ENCODE measurements at places on chromosomes 13 and 19.

DNA sequence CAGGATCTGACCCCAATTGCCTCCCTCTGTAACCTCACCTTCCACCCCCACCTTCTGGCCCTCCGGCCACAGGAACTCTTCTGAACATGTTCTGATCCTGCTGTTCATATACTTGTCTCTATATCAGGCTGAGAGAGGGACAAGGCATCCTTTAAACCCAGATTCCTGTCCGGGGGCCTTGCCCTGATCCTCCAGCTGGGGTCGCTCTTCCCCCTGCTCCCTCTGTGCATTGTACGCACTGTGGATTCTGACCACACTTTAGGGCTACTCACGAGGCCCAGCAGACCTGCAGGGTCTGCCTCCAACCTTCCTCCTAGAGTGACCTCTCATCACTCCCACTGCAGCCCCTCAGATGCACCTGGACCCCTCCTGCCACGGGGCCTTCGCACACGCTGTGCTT lies 269.3 kb downstream of the UQCRFS1 start:
- DNase-seq, result no peak
- no peak overlapping the region for H3K4me3 ChIP-seq
- peaks cover 2% of the 10 kb centered on the region for H3K4me1 ChIP-seq
- peaks cover 11% of the 10 kb centered on the region for H3K27me3 ChIP-seq
- no peak overlapping the region for H3K27ac ChIP-seq
- peaks cover 9% of the 10 kb centered on the region for H3K36me3 ChIP-seq

DNA sequence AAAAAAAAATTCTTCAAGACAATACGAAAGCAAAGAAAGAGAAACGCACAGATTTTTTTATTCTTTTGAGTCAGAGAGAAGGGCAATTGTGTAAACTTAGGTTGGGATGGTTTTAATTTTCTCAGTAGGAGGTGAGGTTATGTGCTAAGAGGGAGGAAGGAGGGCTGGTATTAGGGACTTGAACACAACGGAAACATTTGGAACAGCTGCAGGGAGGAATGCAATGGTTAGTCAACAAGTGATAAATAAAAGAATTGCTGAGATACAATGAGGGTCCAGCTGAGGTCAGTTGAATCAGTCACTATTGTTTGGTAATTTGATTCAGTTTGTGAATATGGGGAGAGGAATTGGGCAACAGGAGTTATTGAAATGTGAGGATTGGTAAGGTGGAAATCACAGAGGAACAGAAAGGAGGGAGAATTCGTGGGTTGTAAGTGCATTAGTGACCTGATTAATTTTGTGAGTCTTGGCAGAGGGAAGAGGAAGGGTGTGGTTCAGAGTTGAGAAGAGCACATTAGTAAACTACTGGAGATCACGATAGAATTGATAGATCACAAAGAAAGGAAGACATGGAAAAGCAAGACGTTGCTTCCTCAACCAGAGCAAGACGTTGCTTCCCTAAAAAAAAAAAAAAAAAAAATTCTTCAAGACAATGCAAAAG lies 499.5 kb upstream of the SPRY2 start:
- H3K27me3 ChIP-seq, result no peaks in the 10 kb centered on the region
- DNase-seq, result no peak
- H3K4me1 ChIP-seq, result no peaks in the 10 kb centered on the region
- peaks cover 4% of the 10 kb centered on the region for H3K36me3 ChIP-seq

- H3K4me3 ChIP-seq, result peak overlapping the region; percentile 30
- H3K27me3 ChIP-seq, result peaks cover 4% of the 10 kb centered on the region
- DNase-seq, result no peak
- peaks cover 16% of the 10 kb centered on the region for H3K36me3 ChIP-seq
- H3K27ac ChIP-seq, result no peak overlapping the region
- H3K4me1 ChIP-seq, result no peaks in the 10 kb centered on the region
Observed at GRCh38 chr19:40671404-40671803, 19.0 kb downstream of the NUMBL start.

- H3K36me3 ChIP-seq, result no peaks in the 10 kb centered on the region
- no peaks in the 10 kb centered on the region for H3K27me3 ChIP-seq
- no peak for DNase-seq
- H3K4me3 ChIP-seq, result no peak overlapping the region
- H3K4me1 ChIP-seq, result no peaks in the 10 kb centered on the region
Observed at GRCh38 chr13:25335856-25336255, 34.4 kb downstream of the NUP58 start.

GRCh38 chr13:94233837-94234236 lies 245.6 kb downstream of the DCT start:
- no peak overlapping the region for H3K4me3 ChIP-seq
- no peak for DNase-seq
- no peaks in the 10 kb centered on the region for H3K36me3 ChIP-seq
- H3K27me3 ChIP-seq, result no peaks in the 10 kb centered on the region
- H3K27ac ChIP-seq, result no peak overlapping the region

GRCh38 chr13:59890054-59890453 lies 273.7 kb downstream of the DIAPH3 start:
- DNase-seq, result peak; percentile 24
- H3K4me1 ChIP-seq, result peaks cover 8% of the 10 kb centered on the region
- no peaks in the 10 kb centered on the region for H3K27me3 ChIP-seq
- H3K36me3 ChIP-seq, result no peaks in the 10 kb centered on the region

DNA sequence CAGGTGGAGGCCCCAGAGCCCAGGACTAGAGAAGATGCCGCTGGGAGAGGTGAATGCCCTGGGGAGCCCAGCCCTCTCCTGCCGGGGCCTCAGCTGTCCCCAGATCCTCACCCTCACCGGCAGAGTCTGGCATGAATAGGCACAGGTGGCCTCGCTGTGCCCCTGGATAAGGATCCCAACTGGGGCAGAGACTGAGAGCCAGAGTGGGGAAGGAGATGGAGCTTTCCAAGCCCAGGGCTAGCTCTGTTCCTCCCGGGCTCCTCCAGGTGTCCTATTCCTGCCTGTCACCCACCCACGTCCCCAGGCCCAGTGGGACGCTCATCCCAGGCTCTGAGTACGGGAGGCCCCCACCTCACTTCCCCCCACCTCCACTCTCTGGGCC lies 16.5 kb downstream of the PRR36 start:
- no peak overlapping the region for H3K4me3 ChIP-seq
- peaks cover 11% of the 10 kb centered on the region for H3K27me3 ChIP-seq
- no peak overlapping the region for H3K27ac ChIP-seq
- peak; percentile 24 for DNase-seq

GRCh38 chr13:54989418-54989817 lies 1960.8 kb downstream of the OLFM4 start:
- DNase-seq, result no peak
- no peaks in the 10 kb centered on the region for H3K36me3 ChIP-seq
- no peaks in the 10 kb centered on the region for H3K4me1 ChIP-seq
- H3K27me3 ChIP-seq, result peaks cover 2% of the 10 kb centered on the region
- H3K27ac ChIP-seq, result no peak overlapping the region

DNA sequence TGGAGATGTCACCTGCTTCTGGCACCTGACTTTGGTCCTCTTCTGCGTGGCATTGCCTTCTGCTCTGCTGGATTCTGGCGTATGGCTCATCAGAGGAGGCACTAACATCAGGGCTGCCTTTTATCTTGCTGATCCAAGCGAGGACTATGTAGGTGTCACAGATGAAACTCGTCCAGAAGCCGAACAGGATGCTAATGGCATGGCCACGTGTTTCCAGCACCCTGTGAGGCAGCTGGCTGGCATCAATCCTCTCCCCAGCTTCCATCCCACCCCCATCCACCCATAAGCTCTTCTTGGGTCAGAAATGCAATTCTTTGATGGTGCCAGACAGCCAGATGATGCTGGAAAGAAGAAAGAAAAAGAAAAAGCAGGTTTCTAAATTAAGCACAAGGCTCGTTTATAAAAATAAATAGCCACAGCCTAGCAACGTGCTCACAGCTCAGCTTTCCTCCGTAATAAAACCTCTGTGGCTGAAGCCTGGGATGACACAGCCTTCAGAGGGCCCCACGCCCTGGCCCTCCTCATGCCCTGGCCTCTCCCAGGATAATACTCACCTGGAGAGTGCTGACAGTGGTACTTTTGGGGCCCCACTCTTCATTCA lies 212.9 kb upstream of the SERP2 start:
- H3K4me1 ChIP-seq, result peaks cover 11% of the 10 kb centered on the region
- no peak overlapping the region for H3K4me3 ChIP-seq
- DNase-seq, result no peak
- peaks cover 1% of the 10 kb centered on the region for H3K27me3 ChIP-seq
- no peak overlapping the region for H3K27ac ChIP-seq
